ENCODE measurements at places on chromosomes 6 and 20.

- DNase-seq: no peak
Observed at GRCh38 chr6:11601776-11602605, 64.4 kb downstream of the TMEM170B start.

DNA sequence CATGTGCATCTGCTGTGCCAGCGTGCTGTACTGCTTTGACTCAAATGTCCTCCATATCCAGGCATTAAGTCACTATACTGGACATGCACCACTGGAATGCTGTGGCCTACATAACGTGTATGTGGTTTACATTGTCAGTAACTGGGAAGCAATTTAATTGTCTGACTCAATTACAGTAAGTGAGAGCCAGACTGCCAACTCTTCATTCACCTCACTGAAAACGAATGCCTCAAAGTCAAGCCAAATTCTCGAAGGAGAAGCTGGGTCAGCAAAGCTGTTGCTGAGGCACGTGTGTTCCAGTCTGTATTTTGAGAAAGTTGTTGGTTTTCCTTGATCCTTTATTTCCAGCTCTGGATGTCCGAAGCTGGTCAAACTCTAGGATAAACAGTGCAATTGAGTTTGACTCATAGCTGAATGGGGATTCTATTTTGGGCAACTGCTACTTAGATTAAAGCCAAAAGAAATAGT, 534.3 kb downstream of the COL12A1 start:
- no peak for DNase-seq

DNA sequence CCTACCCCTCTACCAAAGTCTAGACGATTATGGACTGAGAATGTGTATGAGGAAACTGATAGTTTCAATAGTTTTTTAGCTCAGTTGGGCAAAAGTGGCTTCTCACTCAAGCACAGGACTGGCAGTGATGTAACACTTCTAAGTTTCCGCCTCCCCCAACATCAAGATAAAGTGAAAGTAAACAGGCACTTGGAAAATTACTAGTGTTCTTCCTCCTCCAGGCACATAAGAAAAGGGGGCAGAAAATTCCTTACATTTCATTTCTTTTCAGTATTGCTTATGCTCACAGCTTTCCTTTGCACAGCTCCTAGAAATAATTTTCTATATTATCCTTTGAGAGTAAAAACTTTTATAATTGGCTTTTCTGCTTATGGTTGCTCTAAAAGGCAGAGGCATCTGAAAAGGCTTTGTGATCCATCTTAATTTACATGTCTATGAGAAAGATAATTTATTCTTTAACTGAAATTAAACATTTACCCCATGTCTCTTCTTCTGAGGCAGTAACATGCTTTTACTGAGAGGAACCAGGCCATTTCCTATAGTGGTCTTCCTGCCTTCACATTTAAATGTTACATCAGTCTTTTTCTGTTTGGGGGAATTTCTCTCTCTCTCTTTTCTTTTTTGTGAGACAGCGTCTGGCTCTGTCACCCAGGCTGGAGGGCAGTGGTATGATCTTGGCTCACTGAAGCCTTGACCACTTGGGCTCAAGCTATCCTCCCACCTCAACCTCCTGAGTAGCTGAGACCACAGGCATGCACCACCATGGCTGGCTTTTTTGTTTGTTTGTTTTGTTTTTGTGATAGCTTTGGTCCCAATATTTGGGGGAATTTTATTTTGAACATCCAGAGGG, 65.0 kb upstream of the EEF1A1 start:
- peak; percentile 42 for DNase-seq

- DNase-seq: no peak
Observed at GRCh38 chr20:52936351-52937340, 35.5 kb upstream of the TSHZ2 start.

- DNase-seq: no peak
Observed at GRCh38 chr6:56582236-56582635, 60.5 kb downstream of the DST start.

DNA sequence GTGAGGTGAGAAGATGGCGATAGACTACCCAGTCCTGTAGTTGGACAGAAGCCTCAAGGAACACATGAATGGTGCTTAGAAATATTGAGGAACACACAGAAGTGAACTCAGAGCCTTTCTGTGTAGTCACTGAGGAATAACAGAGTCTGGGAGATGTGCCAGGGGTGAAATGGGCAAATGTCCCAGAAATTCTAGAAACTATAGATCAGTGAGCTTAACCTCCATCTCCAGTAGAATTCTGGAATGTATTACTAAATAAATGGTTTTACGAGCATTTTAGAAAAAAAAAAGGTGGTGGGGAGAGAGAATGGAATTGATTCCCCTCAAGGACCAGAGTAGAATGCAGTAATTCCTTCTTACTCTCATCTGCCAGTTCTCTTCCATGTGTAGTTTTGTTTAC, 380.0 kb downstream of the LMBRD1 start:
- no peak for DNase-seq

- no peak for DNase-seq
Observed at GRCh38 chr20:63895952-63896263, 982 bp downstream of the DNAJC5 start.

GRCh38 chr6:134731615-134732014, 218.3 kb downstream of the ALDH8A1 start:
- no peak for DNase-seq

DNA sequence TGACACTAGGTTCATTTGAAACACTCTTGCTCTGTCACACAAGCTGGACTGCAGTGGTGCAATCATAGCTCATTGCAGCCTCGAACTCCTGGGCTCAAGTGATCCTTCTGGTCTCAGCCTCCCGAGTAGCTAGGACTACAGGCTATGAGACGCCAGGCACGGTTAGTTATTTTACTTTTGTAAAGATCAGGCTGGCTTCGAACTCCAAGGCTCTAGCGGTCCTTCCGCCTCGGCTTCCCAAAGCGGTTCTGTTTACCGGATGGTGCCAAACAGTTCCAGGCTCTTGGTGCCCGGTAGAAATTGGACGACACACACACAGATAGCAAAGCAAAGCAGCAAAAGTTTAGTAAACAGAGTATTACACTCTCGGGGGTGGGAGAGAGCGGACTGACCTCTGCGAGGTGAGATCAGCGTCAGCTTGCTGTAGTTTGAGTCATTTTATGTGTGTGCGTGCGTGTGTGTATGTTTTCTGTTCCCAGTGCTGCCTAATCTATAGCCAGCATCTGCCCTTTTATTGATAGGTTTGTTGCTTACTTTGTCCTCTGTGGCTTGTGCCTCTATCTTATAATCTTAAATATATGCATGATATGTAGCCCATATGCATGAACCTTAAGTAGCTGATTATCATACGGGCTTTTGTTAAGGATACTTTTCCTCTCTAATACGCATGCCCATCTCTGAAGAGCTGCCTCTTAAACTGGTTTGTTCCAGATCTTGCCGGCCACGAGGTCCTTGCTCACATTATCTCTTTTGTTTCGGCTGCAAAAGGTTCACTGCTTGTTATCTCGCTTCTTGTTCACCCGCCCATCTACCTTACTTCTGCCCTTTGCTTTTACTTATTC, 75.2 kb downstream of the OR2B2 start:
- no peak for DNase-seq

- DNase-seq: no peak
Observed at GRCh38 chr6:161644521-161644920, 370.7 kb upstream of the AGPAT4 start.

DNA sequence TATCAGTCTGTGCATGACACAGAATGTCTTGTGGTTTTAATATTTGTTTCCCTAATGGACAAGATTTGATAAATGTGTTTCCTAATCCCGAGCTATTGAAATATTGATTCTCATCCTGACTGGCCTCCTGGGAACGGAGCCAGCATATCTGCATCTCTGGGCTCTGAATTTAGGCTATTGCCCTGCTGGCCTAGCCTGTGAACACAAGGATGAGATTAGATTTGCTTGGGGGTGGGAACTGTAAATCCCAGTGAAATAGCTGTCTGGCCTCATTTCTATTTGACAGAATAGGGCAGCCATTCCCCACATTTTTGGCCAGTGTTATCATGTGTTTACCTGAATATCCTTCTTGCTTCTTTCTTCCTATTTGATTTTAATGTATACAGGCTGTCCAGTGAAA, 198.4 kb upstream of the SOX4 start:
- no peak for DNase-seq

GRCh38 chr6:129969064-129969463, 49.3 kb upstream of the L3MBTL3 start:
- DNase-seq: no peak

- no peak for DNase-seq
Observed at GRCh38 chr6:118387921-118388701, 160.0 kb upstream of the PLN start.

GRCh38 chr6:1708820-1709219, 99.1 kb downstream of the FOXC1 start:
- no peak for DNase-seq

GRCh38 chr6:166394036-166394892, 11.5 kb upstream of the MPC1 start:
- no peak for DNase-seq

GRCh38 chr6:68638230-68638900, 3.3 kb downstream of the ADGRB3 start:
- no peak for DNase-seq

GRCh38 chr6:127120023-127120786, 1.7 kb downstream of the RSPO3 start:
- no peak for DNase-seq

- DNase-seq: no peak
Observed at GRCh38 chr20:44309763-44310663, 989 bp downstream of the FITM2 start.

DNA sequence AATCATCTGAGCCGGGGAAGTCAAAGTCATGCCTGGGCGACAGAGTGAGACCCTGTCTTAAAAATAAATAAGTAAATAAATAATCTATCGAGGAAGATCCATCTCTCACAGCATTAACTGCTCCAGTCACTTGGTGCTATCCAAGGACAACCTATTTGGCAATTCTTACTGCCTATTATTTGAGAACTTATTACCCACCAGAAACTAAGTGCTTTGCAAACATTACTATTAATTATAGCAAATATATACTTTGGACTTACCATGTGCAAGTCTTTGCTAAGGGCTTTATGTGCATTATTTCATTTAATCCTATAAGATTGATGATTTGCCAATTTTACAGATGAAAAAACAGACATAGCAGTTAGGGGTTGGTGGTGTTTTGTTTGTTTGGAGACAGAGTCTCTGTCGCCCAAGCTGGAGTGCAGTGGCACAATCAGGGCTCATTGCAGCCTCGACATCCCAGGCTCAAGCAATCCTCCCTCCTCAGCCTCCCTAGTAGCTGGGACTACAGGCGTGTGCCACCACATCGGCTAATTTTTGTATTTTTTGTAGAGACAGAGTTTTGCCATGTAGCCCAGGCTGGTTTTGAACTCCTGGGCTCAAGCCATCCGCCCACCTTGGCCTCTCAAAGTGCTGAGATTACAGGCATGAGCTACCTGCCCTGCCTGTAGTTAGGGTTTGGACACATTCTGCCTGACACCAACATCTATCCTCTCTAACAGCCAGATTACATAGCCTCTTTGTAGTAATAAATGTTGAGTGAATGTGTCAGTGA, 933 bp upstream of the APOM start:
- DNase-seq: no peak

- no peak for DNase-seq
Observed at GRCh38 chr20:57818418-57819181, 108.8 kb upstream of the PMEPA1 start.

GRCh38 chr6:22367346-22367745, 70.5 kb upstream of the PRL start:
- no peak for DNase-seq

DNA sequence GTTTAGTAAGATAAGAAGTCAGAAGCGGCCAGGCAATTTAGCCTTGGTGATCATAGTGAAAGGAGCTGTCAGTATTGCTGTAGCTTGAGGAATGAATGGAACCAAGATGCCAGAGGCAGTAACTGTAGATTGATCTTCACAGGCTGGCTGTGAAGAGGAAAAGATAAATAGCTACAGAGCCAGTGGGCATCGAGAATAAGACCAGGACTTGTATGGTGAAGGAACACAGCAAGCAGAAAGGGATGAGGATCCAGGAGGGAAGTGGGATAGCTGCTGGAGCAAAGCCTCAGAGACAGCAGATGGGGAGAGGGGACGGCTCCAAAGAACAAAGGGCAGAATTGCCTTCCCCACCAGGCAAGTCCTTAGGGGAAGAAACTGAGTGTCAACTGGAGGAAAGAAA, 294.4 kb upstream of the PLN start:
- DNase-seq: no peak

- no peak for DNase-seq
Observed at GRCh38 chr6:118584911-118585310, 36.8 kb downstream of the PLN start.

GRCh38 chr20:13297147-13297899, 76.2 kb downstream of the ISM1 start:
- no peak for DNase-seq

- no peak for DNase-seq
Observed at GRCh38 chr6:85472744-85473143, 22.9 kb downstream of the NT5E start.
